Stimulated activated CD8-positive, alpha-beta memory T cell treated with anti-CD3 and anti-CD28 coated beads, Interleukin-2, amount 100 ng/mL, for 1 hour (primary cell): ENCODE measurements at places on chromosomes 7 and 10.

GRCh38 chr7:72292118-72292517 is 120.0 kb downstream of the CALN1 start:
- DNase-seq = no peak

DNA sequence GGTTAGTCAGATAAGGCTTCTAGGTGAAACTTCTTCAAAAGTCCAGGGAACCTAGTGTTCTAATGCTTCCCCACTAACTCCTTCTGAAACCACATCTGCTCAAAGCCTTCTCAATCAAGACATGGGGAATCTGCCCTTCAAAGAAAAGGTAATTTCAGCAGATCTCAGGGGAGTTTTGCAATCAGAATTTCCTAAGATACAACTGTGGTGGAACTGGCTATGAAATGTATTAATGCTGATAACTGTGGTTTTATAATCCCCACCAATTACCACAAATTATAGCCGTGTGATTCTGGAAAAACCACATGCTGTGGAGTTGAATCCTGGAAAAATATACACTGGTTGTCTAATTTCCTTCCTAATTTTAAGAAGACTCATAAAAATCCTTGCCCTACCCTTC is 233.8 kb downstream of the SORCS1 start:
- DNase-seq = no peak

DNA sequence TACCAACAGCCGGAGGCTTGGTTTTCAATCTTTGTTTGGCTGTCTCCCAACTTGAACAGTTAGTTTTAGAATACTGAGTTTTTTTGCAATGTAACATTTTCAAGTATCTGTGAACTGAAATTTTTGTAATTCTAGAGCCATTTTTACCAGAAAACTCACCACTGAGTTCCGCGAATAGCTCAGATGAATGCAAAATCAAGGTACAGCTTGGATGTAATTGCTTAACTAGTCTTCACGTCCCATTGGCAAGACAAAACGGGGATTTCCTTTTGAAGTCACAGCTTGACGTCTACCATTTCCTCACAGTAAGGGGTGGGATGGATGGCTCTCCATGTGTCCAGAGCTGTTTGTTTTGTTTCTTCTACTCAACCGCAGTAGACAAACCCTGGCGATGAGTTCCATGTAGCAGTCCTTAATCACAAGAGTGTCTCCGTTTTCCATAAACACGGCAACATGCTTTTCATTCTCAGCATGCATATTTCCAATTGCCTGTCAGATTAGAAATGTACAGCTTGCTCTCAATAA is 55.8 kb upstream of the FGFR2 start:
- DNase-seq = no peak

DNA sequence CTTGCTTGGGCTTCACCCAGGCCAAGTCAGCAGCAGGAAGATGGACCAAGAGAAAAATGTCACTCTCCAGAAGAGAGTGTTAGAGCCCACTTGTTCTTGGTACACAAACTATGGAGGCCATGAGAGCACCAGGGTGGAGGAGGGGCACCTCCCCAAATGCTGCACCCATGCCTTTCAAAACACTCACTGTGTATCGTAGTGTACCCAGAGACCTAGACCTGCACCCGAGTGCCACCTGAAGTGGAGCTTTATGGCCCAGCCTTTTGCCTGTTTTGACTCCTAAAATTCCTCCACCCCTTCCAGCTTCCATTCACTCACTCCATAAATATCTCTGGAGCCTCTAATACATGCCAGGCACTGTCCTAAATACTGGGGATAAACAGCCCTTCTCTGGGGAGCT is 5.0 kb downstream of the SFTPD start:
- DNase-seq = no peak

- no peak for DNase-seq
Observed at GRCh38 chr10:118940386-118940785, 89.1 kb upstream of the NANOS1 start.

DNA sequence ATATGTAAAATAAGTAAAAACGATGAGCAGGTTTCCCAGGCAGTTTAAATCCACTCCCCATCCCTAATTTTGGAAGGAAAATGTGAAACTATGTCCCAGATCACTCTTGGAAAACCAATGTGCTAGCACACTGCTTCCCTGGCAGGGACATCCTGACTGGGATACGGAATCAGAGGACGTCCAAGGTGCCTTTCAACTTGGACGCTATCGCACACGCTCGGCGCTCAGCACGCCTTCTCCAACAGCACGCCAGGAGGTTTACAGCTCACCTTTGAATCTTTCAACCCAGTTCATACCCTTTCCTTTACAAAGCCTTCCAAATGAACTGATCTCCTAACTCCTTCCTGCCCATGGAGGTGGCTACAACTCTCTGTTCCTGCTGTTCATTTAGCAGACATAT is 47.1 kb downstream of the BEND7 start:
- DNase-seq = no peak

DNA sequence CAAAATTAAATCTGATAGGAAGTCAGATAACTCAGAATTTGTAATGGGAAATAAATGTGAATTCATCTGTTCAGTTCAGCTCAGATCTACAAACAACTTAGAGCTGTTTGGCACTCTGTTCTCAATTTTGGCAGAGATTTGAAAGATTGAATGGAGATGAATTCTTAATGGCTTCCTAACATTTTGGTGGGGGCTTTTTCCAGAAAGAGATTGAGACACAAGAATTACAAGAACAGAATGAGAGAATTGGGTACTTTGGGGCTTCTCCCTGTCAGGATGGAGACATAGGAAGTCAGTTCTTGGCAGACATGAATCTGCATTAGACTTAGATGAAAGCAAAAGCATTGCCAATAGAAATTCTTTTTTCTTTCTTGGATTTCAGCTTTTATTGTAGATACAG is 39.0 kb upstream of the PTPRZ1 start:
- no peak for DNase-seq

- no peak for DNase-seq
Observed at GRCh38 chr7:7803715-7804178, 85.3 kb upstream of the RPA3 start.

DNA sequence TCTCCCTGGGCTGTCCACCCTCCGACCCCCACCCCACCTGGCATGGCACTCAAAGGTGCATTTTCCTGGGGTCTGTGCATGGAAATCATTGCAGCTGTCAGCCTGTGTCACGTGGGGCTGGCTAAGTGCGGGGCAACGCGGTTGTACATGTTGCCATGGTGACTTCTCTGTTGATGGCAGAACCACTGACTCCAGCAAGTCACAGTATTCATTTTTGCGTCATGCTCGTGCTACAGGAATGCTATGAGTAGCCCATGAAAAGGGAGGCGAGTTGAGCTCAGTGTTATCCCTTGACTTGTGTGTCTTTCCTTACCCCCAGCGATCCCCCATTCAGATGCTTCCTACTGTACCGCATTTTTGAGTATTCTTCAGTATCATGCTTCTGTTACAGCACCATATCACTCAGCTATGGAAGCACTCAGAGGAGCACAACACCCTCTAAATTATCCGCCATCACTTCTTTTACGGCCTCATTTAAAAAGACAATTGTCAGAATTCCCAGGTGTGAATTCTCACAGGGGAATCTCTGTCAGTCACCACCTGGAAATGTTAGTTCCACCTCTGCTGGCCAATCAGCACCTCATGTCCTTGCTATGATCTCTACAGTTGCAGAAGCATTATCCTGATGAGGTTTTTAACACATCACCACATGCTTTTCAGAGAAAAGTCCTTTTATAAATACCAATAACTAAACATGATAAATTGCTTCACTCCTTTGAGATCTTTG is 194.4 kb upstream of the C7orf33 start:
- DNase-seq = no peak

DNA sequence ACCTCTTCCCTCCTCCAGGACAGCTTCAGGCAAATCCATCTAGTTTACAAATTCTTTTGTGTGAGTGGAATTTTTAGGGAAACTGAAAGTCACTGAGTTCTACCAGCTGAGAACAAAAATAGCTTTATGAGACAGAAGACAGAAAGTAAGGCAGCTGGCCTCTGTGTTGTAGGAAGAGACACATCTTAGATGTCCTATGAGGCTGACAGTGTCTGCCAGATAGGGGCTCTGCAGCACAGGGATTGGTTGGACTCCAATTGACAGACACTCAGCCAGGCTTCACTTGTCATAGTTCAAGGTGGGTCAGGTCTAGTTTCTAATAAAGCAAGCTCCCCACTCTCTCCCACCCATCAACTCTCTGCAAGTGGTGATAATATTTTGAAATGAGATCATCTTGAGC is 574.9 kb downstream of the CCSER2 start:
- no peak for DNase-seq

- DNase-seq = no peak
Observed at GRCh38 chr10:66941491-66941890, 15.7 kb downstream of the LRRTM3 start.

GRCh38 chr7:93245525-93246432 is 13.6 kb downstream of the VPS50 start:
- DNase-seq = no peak

DNA sequence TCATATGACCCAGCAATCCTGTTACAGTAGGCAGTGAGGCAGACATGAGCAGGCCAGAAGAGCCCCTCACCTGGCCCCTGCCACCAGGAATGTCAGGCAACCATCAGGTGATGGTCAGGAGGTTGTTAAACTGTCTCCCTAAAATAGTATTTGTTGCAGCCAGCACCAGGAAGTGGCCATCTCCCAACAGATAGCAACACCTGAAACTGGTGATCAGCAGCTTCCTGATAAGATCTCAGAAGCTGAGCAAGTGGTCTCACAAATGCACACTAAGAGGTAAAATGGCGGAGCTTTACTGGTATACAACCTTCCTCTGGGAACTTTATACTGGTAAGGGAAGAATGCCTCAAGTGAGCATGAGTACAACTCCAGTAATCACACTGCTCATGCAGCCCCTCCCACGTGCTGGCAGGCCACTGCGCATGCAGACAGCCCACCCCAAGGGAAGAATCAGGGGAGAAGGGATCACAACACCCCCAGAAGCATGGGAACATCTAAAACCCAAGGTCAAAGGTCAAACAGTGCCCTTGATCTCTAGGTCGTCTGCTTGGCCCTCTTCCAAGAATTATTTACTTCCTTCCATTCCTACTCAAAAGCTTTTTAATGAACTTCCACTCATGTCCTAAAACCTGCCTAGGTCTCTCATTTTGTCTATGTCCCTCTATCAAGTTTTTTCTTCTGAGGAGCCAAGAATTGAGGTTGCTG is 133.5 kb downstream of the DOCK4 start:
- DNase-seq = no peak

- DNase-seq = no peak
Observed at GRCh38 chr7:98075801-98076200, 30.9 kb upstream of the LMTK2 start.

GRCh38 chr10:5047912-5048628 is 44.4 kb upstream of the AKR1C2 start:
- no peak for DNase-seq

DNA sequence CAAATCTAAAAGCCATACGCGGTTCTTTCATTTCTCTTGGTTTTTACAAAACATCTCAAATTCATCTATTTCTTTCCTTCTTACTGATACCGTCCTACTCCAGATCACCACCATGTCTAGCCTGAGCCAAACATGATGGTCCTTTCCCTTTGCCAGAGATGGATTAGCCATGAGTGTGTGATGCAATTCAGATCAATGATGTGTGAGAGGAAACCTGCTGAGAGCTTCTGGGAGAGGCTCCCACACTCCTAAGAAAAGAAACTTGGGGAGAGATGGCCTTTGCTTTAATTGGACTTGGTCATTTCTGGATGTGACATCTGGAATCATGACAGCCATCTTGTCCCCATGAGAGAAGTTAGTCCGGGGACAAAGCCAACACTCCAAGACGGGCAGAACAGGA is 367.2 kb downstream of the FGFR2 start:
- DNase-seq = no peak

- no peak for DNase-seq
Observed at GRCh38 chr7:69782917-69783684, 184.8 kb downstream of the AUTS2 start.
